Adipocyte (in vitro differentiated cells): ENCODE measurements at places on chromosomes 12 and 14.
A peak's percentile ranks its signal among the peaks of the same experiment; 100 is the strongest.

DNA sequence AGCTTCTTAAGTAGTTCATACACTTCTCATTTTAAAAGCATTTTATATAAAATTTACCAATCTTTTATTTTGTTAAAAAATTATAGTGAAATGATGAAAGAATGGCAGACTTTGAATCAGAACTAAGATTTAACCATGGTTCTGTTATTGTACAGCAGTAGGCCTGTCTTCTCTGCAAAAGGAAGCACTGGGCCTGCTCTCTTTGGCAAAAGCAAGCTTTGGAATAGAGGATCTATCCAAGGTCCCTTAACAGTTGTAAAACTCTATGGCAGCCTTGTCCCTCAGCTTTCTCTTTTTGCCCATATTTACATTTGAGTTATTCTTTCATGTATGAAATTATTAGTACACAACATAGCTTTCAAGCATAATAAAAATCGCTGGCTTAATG is 82.8 kb downstream of the PLEKHG7 start:
- DNase-seq = no peak

- DNase-seq = peak; percentile 45
Measured at GRCh38 chr14:101017209-101017608, 113.7 kb upstream of the RTL1 start.

DNA sequence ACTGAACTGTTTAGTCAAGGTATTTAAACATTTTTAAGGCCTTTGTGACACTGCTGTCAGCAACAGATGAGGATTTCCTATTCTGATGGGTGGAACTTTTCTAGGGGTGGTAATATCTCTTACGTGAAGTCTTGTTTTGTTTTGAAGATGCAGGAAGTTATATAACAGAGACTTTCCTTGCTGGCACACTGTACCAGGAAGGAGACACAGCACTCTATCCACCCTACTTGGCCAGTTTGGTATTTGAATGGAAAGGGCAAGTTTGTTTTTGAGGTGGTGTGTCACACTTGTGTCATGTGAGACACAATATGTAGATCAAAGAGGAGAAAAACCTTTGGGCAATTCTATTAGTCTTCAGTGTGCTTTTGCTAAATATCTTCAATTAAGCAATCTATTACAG is 51.6 kb upstream of the SRP54 start:
- no peak for DNase-seq

DNA sequence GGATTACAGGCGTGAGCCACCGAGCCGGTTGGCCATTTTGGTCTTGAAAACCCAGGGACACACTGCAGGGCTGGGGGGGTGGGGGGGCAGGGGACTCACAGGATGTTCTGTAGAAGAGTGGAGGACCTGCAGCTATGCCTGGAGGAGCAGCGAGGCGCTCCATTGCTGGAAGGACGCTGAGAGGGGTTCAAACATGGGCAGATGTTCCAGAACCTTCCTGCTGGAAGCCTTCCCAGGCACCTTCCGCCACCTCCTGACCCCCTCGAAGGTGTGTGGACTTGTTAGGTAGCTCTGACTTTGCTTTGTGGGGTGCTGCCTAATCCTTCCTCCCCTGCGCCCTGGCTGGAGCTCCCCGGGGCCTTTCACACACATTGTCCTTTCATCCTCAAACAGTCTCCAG is 19.6 kb upstream of the PPP1R13B start:
- no peak for DNase-seq

GRCh38 chr12:31687101-31687527 is 27.6 kb downstream of the ETFBKMT start:
- DNase-seq = no peak

- no peak for DNase-seq
Measured at GRCh38 chr12:51247523-51248206, 9.0 kb downstream of the DAZAP2 start.

DNA sequence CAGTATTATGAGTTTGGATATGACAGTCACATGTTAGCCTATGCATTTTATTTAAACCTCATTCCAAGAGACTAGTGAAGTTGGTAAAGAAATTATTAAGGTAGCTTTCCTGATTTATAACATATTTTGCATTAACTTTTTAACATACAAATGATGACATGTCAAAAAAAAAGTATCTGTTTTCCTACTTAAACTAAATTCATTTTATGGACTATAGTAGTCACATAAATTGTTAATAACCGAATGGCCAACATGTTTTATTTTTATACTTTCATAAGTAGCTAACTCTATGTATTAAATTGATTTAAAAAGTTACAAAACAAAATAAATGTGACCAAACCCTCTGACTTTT is 14.7 kb downstream of the TAOK3 start:
- DNase-seq = no peak

DNA sequence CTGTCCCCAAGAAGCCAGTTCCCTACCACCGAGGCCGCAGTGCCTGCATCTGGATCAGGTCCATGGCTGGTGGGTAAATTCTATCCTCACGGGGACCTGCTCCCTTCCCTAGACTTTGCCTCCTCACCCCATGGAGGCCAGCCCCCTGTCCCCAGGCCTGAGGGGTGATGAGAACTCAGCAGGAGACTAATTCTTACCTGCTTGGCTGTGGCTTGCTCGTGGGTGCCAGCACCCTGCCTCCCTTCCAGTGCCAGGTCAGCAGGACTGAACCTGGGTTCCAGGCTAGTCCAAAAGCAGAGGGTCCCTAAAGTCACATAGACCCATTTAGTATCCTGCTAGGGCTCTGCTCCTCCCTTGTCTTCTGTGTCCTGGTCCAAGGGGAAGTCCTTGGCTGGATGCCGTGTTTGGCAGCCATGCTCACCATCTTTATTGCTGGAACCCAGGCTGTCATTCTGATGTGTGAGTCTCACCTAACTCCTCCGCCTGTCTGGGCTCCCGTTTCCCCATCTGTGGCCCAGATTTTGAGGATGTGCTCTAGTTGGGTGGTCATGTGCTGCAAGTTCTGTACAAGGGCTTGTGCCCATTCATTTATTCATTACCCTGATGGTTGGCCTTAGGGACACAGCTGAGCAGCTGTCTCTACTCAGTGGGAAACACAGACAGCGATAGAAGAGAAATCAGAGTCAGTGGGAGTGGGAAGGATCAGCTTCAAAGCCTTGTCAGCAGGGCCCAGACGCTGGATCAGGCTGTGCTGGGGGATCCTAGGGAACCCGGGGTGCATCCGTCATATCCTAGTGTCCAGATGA is 949 bp downstream of the PLBD2 start:
- peak; percentile 26 for DNase-seq

GRCh38 chr14:34649344-34649743 is 19.4 kb upstream of the SNX6 start:
- peak; percentile 84 for DNase-seq

- DNase-seq = no peak
Measured at GRCh38 chr12:132132609-132133430, 11.3 kb downstream of the DDX51 start.

DNA sequence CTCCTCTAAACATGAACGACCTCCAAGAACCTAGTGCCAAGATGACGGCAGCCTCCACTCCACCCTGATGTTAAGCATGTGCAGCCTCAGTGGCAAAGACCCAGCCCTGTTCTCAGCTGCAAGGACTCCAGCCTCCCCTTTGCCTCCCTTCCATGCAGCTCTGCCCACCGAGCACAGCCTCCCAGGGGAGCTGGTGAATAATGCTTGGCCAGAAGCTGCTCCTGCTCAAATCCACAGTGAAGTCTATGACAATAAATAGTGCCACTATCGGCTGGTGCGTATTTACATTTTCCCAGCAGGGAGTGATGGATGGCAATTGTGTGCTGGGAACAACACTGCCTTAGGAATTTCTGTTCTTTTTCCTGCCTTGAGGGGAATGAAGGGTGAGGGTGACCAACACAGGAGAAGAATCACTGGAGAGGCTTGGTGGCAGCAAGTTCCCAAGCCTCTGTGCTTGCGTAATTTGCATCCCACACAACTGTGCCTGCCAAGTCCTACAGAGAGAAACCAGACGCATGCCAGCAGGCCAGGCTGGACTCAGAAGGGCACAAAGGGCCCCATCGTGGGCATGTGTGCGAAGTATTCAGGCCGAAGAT is 29.9 kb upstream of the TC2N start:
- peak; percentile 94 for DNase-seq

DNA sequence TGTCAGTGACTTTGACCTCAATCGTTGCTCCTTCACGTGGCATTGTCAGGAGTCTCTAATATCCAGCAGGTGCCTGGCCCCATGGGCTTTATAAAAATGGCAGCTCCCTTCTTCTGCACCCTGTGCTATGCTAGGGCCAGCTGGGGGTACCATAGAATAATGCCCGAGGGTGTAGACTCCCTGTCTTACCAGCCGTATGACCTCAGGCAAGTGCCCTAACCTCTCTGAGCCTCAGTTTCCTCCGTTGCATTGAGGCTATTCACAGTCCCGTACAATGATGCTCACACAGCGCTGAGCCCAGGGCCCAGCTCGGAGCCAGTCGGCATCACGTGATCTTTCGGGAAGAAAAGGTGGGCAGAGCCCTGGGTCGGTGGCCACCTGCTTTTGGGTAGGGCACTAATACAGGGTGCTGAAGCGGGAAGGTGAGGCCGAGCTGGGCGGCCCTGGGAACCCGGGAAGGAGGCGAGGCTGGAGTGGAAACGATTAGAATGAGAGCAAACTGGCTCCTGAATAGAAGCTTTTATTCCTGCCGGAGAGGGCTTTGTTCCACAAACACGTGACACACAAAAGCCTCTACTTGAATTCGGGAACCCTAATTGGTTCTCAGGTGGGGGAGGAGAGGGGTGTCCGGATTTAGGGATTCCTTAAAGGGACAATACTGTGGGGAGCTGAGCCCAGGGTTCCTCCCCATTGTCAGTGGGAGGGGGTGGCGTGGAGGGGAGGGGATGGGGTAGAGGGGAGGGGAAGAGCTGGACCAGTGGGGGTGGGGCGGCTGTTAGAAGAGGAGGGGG is 19.9 kb upstream of the MSI1 start:
- DNase-seq = no peak

- DNase-seq = no peak
Measured at GRCh38 chr14:36684946-36685345, 23.3 kb downstream of the PAX9 start.

DNA sequence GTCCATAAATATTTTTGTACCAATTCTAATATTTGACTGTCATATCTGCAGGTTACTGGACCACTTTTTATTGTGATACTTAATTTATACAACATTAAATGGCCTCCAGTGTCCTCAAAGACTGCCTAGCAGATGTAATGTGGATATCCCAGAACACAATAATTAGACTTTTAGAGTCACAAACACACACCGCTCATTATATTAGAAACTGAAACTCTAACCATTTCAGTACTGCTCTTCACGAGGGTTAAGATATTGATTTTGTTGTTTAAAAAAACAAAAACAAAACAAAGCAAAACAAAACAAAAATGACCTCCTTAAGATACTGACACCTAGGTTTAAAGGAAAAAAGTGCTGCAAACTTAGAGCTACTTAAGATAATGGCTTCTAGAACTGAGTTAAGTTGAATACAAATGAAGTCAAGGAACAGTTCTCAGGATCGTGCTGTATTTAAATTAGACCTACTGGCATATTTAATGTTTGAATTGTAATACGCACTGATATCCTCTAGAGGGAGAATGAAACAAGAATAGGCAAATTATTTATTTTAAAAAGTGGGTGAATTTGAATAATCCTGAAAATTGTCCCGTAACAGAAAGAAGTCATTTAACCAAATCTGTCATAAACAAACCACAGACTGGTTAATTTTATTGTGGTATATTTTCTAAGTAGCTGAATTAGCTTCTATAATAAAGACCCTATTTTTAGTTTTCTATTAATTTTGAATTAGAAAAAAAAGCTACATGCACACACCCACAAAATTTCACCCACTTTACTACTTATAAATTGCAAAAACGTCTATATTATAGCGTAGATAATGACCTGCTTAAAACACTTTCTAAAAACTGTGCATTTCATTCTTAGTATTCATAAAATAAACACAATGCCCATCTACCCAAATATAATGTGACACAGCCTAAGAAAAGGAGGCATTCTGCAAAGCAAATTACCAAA is 395.2 kb upstream of the DCN start:
- DNase-seq = peak; percentile 73

GRCh38 chr12:87363497-87364084 is 665.6 kb downstream of the C12orf50 start:
- no peak for DNase-seq

GRCh38 chr14:36173161-36173560 is 3.4 kb downstream of the PTCSC3 start:
- DNase-seq = no peak

- no peak for DNase-seq
Measured at GRCh38 chr12:52570511-52570910, 3.1 kb downstream of the KRT74 start.

DNA sequence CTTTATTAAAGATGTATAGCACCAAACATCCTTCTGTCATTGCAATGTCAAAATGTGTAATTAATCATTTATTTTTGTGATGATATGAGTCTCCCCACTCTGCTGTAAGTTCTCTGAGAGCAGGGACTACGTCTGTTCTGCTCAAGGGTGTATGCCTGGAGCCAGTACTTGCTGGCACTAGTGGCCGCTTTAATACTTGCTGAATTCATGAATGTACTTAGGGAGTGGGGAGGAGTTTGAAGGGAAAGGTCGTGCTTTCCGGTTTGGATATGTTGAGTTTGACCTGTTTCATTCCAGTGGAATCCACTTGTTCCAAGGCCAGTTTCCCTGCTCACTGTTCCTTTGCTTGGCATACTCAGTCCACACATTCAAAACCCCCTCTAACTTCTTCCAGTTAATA is 1.9 kb upstream of the DCAF5 start:
- no peak for DNase-seq

DNA sequence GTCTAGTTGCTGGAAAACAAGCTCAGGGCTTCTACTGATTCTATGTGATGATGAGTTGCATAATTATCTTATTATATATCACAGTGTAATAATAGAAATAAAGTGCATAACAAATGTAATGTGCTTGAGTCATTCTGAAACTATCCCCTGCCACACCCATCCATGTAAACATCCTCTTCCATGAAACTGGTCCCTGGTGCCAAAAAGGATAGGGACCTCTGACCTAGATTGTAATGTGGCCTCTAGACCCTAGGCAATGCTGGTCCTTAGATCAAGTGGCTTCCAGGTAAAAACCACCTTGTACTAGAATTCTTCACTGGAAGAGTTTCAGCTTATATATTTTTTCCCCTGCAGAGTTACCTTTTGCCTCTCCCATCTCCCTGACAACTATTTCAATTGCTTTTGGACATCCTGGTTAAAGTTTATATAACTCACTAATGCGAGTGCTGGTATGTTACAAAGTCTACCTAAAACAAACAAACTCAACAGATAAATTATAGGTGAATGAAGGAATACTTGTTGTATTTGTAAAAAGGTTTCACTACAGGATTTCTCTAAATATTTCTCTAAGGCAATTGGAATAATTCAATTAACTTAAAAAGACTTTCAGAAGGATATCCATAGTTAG is 462.5 kb downstream of the NAV3 start:
- peak; percentile 15 for DNase-seq

DNA sequence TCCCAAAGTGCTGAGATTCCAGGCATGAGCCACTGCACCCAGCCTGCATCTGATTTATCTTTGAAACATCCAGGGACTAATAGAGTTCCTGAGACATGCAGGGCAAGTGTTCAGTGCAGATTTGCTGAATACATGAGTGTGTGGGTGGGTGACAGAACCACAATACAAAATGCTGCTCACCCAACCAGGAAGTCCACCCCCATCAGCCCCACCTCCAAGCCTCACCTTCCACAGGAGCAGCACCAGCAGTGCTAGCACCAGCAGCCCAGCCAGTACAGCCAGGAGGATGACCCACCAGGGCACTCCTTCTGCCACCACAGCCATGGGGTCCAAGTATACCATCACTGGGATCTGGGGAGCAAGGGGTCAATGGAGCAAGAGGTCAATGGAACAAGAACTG is 20.0 kb downstream of the ITGA7 start:
- no peak for DNase-seq

- DNase-seq = no peak
Measured at GRCh38 chr14:56686416-56686815, 106.8 kb downstream of the TMEM260 start.
